ENCODE measurements at places on chromosomes 4 and X.
A peak's percentile ranks its signal among the peaks of the same experiment; 100 is the strongest.

DNA sequence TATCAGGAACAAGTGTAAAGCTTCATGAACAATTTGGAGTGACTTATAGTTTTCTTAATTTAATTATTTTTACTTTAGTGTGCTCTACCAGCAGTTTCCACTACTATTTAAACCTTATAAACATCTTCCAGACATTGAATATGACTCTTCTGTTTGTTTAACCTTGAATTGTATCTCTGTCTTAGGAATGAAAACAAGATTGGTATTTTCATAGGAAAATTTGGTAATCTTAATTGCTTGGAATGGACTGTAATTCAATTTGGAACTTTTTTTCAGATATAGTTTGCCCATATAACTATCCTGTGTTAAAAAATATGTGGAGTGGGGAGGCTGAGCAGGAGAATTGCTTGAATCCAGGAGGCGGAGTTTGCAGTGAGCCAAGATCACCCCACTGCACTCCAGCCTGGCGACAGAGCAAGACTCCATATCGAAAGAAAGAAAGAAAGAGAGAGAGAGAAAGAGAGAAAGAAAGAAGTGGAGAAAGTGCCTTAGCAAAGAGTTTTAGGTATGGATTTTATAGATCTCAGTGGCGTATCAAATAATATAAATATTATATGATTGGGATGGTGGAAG, 242.4 kb downstream of the BMPR1B start:
- DNase-seq = no peak

GRCh38 chr4:45692131-45692735, 431.6 kb downstream of the GABRG1 start:
- no peak for DNase-seq

DNA sequence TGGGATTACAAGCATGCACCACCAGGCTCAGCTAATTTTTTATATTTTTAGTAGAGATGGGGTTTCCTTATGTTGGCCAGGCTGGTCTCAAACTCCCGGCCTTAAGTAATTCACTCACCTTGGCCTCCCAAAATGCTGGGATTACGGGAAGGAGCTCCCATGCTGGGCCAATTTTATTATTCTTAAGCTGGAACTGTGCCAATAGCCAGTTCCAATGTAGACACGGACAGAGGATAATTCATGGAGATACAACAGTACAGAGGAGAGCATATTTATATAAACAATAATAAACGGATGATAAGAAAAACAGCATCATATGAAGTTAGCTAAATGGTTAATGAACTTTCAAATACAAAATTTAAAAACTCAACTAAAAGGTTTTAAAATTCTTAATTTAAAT, 87.8 kb downstream of the PPA2 start:
- no peak for DNase-seq

GRCh38 chrX:44343412-44344141, at the start of gene EFHC2:
Gene EFHC2 (minus strand): TSS chrX:44343672. CDS start chrX:44343588, 84 bp downstream.
- DNase-seq = peak; percentile 22

DNA sequence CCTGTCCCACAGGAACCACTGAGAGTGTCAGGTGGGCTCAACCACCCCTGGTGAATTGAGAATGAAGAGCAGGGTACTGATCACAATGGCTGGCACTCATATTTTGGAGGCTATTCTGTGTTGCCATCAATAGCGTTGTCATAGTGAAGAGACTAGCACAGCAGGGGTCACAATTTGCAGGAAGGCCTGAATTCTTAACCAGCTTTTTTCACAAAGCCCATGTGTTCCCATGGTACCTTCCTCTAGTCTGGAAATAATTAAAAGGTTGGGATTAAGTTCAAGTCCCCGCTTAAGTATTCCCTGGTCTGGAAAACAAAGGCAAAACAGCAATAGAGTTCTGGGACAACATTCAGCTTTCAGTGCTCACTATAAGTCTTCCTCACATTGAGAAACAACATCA, 1051.7 kb downstream of the C4orf33 start:
- no peak for DNase-seq

- DNase-seq = no peak
These were observed 88.1 kb downstream of the CAMK2D start for GRCh38 chr4:113673450-113673849.

DNA sequence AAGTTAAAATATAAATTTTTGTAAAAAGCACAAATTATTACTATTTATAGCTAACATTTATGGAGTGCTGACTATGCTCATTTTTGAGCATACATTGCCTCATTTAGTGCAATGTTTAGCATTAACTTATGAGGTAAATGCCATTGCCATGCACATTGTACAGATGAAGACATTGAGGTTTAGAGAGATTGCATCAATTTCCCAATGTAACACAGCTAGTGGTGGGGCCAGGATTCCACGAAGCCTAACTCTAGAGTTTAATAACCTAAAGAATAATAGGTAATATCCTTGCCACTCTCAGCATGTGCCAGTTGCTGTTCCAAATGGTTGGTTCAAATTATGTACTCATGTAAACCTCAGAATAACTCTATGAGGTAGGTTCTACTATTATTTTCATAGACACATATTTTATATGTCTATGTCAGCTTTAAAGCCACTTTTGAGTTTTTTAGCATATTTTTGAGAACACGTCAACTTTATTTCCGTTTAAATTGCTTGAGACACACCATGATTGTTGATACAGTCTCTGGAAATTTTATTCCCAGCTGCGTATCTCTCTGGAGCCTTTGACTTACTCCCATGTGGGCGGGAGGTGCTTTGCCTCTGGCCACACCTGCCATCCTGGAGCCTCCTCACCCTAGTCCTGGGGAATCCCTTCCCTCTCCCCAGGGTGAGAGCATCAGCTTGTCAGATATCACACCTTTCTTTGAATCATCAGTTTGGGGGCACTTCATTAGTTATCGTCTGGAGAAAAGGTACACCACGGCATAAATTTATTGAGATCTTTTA, 10.8 kb upstream of the ADH1A start:
- peak; percentile 53 for DNase-seq

- DNase-seq = no peak
These were observed 339.8 kb upstream of the GATB start for GRCh38 chr4:152100379-152101201.

DNA sequence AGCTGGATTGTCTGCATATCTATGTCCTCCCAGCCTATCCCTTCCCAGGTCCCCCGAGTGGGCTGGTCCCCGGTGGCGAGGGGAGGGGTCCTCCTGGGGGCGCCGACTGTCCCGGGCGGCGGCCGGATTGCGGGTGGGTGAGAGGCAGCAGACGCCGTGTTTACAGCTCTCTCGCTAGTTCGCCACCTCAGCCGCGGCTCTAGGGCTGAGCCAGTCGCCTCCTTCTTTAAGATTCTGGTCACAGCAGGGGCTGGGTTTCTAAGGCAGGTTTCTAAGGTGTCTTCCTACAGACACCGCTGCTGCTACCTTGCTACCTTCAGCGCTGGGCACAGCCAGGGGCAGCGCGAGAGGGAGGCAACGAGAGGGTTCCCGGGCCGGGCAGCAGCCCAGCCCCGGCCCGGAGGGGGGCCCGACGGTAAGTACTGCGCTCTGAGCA, 57.2 kb downstream of the FRMPD3 start:
- no peak for DNase-seq

DNA sequence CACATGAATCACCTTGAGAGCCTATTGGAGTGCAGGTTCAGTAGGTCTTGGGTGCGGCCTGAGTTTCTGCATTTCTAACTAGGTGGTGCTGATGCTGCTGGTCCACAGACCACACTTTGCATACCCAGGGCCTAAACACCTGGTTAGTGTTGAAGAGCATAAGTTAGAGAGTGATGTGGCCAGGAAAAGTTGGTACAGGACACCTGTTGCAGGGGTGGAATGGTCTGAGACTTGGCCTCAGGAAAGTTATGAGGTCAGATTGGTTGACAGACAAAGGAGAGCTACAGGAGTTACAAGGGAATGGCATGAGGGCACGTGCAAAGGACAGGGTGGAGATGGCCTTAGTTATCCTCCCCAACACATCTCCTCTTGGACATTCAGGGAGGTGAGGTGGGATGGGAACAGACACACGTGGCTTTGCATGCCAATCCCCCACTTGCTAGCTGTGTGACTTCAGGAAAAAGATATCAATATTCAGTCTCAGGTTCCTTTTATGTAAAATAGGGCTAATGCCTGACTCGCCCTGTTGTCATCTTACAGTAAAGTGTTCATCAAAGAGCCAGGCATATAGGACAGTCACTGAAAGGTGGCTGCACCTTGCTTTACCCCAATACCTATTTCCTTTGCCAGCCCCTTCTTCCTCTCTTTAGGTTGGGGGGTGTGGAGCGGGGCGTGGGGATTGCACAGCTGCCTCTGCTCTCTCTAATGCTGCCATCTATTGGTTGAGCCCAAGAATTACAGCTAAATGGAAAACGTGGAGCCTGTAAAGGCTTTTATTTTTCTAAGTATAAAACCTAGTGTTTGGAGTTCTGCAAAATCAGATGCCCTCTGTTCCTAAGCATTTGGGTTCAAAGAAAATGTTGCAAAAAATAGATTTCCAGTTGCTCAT, 47.5 kb downstream of the ATG4A start:
- peak; percentile 21 for DNase-seq

DNA sequence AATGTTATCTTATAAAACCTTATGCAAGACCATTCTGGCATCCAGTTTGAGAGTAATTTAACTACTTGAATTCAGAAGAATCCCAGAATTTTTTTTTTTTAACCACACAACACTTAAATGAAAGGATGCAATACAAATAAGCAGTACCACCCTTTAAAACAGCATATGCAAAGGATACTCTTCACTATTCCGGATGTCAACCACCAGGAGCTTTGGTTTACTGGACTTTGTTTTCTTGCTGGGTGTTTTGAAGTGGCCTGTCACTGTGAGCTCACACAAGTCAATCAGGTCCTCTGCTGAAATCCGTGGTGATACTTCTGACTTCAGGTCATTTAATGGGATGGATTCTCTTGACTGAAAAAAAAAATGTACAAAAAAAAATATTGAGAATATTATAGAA, 200.0 kb downstream of the TBCK start:
- peak; percentile 44 for DNase-seq

GRCh38 chrX:134654398-134655012, 3.8 kb downstream of the PLAC1 start:
- no peak for DNase-seq

DNA sequence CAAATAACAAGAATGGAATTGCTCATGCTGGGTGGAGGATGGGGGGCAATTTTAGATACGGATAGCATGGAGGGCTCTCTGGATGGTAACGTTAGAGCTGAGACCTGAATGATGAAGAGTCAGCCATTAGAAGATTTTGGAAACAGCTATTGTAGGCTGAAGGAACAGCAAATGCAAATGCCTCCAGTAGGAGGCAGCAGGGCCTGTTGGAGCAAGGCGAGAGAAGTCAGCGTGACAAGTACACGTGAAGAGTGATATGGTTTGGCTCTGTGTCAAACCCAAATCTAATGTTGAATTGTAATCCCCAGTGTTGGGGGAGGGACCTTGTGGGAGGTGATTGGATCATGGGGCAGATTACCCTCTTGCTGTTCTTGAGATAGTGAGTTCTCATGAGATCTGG, 59.3 kb upstream of the SOD3 start:
- peak; percentile 51 for DNase-seq

- DNase-seq = peak; percentile 86
These were observed 51.5 kb upstream of the RAP2C start for GRCh38 chrX:132270699-132271098.

DNA sequence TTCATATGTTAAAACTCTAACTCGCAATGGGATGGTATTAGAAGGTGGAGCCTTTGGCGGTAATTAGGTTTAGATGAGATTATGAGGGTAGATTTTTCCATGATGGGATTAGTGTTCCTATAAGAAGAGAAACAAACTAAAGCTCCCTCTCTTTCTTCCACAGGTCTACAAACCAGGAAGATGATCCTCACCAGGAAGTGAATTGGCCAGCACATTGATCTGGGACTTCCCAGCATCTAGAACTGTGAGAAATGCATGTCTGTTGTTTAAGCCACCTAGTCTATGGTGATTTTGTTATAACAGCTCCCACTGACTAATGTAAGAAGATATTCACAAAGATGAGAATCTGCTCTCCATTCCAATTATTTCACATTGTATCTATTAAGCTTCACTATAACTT, 2266.9 kb downstream of the PCDH7 start:
- no peak for DNase-seq

DNA sequence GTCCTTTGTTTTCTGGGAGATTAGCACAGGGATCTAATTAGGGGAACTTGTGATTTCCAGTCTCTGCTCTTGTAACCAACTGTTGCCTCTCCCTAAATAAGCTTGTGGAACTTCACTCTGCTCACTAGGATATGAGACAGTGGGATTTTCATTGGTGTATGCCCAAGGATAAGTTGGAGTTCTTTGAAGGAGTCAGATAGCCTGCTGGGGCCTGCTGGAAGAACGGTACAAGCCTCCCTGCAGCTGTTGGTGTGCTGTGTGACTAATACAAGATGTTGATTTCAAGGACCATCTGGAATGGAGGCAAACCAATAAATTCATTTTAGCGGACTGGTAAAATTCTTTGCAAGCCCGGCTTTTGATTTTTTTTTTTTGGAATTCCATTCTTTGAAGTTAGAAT, 167.0 kb downstream of the AASDH start:
- DNase-seq = no peak

DNA sequence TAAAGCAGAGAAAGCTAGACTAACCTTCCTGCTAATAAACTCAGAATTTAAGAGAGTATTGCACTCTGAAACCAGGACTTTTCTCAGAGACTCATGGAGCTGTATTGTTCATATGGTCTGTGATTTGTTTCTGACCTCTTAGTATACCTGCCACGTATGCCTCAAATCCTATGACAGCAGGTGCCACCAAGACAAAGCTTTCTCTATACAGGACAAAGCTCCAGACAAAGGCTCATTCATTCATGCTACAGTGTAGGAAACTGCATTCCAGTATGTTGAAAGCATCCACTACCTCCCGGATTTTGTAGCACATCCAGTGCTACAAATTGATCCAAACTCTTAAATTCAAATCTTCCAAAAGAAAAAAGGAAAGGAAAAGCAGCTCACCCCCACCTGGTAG, 178.3 kb downstream of the CHIC2 start:
- DNase-seq = no peak

DNA sequence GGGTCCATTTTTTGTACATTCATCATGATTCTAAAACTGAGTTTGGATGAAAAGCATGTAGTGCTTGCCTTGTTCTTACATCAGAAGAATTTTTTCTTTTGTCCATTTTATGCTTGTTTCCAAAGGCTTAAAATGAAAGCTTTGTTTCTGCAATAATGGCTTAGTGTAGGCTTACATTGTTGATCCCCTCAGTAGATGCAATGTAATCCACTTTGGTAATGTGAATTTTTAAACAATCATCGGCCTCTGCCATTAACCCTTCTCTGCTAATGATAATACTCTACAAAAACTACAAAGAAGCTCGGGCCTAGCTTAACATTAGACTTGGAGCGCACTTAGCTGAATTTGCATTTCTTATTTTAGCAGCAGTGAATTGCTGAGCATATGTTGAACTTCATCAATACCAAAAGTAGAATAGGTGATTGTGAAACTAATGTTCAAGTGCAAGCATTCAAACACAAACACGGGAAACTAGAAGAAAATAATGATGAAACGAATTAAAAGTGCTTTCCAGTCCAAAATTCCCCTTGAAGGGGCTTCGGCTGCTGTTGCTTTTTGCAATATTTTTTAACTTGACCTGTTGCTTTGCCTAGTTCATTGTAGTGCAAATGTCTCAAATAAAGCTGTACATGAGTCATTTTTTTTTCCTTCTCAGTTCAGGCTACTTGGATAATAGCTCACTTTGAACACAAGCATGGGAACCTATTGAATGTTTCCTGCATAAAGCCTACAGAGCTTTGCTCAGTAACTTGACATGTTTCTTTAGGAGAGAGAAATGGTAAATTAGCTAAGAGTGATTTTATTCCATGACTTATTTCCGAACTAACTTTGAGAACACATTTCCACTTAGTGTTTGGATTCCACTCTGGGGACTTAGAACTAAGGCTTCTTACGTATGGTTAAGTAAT, 66.5 kb downstream of the SLIT2 start:
- DNase-seq = no peak

GRCh38 chr4:6892190-6892908, 17.3 kb upstream of the TBC1D14 start:
- peak; percentile 56 for DNase-seq

- DNase-seq = peak; percentile 15
These were observed 47.2 kb upstream of the MXRA5 start for GRCh38 chrX:3393581-3394111.

Data from fibroblast of pulmonary artery (primary cell).